ENCODE measurements at places on chromosomes 12 and 14.
A peak's percentile ranks its signal among the peaks of the same experiment; 100 is the strongest.

GRCh38 chr14:73591690-73592449, at the start of gene ACOT4:
ACOT4 (plus strand) TSS chr14:73591873; CDS start chr14:73591960, 87 bp downstream.
- peak; percentile 63 for DNase-seq

- no peak for DNase-seq
Measured at GRCh38 chr14:50835280-50835679, 4.3 kb upstream of the NIN start.

GRCh38 chr14:23442721-23443356, 7.4 kb upstream of the MYH7 start:
- no peak for DNase-seq

DNA sequence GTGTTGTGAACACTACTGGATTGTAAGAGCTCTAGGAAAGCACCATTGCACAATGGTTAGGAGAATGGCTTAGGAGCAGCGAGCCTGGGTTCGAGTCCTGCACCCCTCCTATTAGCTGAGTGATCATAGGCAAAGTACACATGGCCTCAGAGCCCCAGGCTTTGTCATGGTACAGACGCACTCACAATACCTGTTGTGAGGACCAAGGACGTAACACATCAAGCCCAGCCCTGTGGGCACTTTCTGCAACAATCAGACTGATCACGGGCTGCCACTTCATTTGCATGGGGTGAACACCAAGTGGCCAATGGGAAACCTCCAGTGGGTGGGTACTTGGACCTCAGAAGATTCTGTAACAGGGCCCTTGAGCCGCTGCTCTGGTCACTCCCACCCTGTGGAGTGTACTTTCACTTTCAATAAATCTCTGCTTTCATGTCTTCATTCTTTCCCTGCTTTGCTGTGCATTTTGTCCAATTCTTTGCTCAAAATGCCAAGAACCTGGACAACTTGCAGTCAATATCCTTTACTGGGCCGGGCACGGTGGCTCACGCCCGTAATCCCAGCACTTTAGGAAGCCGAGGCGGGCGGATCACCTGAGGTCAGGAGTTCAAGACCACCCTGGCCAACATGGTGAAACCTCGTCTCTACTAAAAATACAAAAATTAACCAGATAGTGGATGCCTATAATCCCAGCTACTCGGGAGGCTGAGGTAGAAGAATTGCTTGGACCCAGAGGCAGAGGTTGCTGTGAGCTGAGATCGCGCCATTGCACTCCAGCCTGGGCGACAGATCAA, 28.2 kb downstream of the GLRX5 start:
- no peak for DNase-seq

GRCh38 chr12:52351196-52352059, 15.9 kb downstream of the KRT85 start:
- DNase-seq, result peak; percentile 37

- peak; percentile 58 for DNase-seq
Measured at GRCh38 chr12:89863493-89863938, 154.9 kb upstream of the ATP2B1 start.

GRCh38 chr14:74582910-74583581, 29.0 kb downstream of the LTBP2 start:
- DNase-seq, result no peak

DNA sequence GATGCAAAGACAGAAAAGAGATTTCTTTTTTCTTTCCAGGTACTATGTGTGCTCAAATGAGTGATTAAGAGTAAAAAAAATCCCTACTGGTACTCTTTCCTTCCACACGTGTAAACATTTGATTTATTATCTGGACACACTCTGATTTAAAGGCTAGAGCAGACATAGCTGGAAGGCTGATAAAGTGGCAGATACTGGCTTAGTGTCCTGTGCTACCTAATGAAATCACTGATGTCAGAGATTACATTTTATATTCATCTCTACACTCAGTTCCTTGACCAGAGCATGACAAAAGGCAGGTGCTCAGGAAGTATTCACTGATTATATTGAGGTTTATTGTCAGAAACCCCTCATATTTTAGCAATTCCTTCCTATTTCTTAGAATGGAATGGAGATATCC, 136.6 kb upstream of the SLC38A2 start:
- DNase-seq, result no peak

GRCh38 chr12:13374793-13375192, 178.3 kb downstream of the EMP1 start:
- no peak for DNase-seq
